ENCODE measurements at places on chromosomes 3 and 15.

- DNase-seq: no peak
These were observed 326.6 kb upstream of the RGMA start for GRCh38 chr15:93415576-93415975.

- DNase-seq: no peak
These were observed 15.4 kb downstream of the ABHD2 start for GRCh38 chr15:89103481-89104171.

GRCh38 chr15:44011238-44011854 is 183.7 kb downstream of the FRMD5 start:
- DNase-seq: no peak

- DNase-seq: no peak
These were observed 394.1 kb upstream of the TBL1XR1 start for GRCh38 chr3:177591379-177591778.

GRCh38 chr3:45610119-45610518 is 15.6 kb downstream of the LIMD1 start:
- DNase-seq: no peak
